ENCODE measurements at places on chromosomes 4 and X.
A peak's percentile ranks its signal among the peaks of the same experiment; 100 is the strongest.

- no peak for DNase-seq
Measured at GRCh38 chr4:163595580-163595979, 101.1 kb downstream of the TMA16 start.

- no peak for DNase-seq
Measured at GRCh38 chrX:20517565-20517964, 250.9 kb upstream of the RPS6KA3 start.

DNA sequence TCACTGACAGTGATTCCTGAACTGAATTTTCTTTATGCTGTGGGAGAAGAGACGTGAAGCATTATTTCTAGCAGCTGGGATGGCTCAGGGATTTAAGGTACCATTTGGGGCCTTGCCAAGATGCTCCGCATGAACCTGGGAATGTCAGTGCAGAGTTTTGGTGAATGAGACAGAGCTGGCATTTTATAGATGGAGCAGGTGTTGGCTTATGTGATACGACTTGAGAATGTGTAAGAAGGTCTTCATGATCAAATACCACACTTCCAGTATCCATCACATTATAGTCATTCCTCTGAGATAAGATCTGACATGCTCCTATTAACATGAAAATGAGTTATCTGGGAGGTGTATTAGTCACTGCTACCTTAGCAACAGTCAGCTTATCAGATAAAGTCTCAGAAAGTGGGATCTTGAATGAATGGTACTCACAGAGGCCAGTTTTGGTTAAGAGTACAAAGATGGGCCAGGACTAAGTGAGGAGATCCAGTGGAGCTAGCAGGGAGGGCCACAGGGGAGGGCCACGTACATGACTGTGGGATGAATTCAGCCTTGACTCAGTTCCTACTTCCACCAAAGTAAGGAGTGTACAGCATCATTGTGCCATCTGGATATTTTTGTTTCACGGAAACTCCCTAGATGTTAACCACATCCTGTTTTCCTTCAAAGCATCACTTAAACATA is 116.7 kb downstream of the SPCS3 start:
- DNase-seq = peak; percentile 7

GRCh38 chr4:54844911-54845310 is 187.2 kb downstream of the KIT start:
- DNase-seq = no peak

- DNase-seq = no peak
Measured at GRCh38 chr4:56976283-56976836, 1.0 kb downstream of the NOA1 start.

DNA sequence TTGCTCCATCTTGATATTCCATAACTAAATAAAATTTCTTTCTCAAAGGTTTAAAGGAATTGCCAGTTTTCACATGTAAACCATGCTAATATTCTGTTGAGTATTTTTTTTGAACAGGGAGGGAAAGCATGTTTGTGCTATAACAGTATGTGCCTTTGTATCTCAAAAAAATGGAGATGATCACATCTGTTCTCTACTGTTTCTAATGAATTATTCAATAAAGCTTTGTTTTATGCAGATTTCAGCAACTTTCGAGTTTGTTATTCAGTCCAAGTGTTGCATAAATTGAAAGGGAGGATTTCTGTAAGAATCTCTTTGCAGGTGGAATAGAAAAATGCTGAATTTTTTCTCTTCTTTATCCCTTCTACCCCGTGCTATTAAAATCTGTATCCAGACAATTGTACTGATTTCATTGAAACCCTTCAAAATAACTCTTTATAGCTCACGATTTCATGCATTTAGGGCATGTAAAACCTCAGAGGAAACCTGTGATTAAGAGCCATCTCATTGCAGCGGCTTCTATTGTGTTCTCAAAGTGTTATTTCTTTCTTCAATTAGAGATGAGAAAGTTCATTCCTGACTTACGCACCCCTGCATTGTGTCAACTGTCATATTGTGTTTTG is 42.1 kb downstream of the NEIL3 start:
- no peak for DNase-seq

- no peak for DNase-seq
Measured at GRCh38 chr4:85740431-85740861, 265.5 kb downstream of the ARHGAP24 start.
